Left lung (tissue), 14 donors: ENCODE measurements at places on chromosomes 3 and 15.

DNA sequence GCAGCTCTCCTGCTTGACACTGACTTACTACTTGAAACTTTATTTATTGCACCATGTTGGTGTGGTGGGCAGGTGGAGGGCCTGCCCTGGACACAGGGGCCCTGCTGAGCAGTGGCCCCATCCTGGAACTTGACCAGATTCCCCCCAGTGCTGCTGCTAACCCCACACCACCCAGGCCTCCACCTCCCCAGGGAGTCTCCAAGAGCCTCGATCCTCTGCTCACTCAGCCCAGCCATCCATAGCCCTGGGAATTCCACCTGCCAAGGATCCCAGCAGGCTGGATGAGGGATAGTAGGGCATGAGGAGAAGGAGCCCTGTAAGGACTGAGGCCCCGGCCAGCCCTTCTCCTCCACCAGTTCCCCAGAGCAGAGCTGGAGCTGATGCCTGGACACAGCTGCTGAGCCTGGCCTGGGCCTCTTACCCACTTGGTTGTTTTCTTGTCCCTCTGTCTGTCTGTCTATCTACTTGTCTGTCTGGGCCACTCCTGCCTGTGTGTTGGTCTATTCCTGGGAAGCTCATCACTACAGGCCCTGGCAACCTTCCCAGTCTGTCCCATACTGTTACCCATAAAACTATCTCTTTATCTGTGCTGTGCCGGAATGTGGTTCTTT, 2.8 kb downstream of the CHAC1 start:
- no peak for DNase-seq

- no peak for DNase-seq
Observed at GRCh38 chr15:86570738-86571137, 491.1 kb downstream of the AGBL1 start.

DNA sequence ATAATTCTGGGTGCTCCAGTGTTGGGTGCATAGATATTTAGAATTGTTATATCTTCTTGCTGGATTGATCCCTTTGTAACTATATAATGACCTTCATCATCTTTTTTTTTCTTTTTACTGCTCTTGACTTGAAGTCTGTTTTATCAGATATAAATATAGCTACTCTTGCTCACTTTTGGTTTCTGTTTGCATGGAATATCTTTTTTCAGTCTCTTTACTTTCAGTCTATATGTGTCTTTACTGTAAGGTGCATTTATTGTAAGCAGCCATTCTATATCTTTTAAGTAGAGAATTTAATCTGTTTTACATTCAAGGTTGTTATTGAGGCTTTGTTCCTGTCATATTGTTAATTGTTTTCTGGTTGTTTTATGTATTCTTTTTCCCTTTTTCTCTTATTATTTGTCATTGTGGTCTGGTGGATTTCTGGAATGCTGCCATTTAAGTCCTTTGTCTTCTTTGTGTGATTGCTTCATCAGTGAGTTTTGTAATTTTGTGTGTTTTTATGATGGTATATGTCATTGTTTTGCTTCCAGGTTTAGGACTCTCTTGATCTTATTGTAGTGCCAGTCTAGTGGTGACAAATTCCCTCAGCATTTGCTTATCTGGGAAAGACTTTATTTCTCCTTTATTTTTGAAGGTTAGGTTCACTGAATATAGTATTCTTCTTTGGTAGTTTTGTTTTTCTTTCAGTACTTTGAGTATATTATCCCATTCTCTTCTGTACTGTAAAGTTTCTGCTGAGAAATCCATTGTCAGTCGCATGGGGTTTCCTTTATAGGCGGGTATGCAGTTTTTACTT, 8.3 kb upstream of the PRR23C start:
- DNase-seq, result no peak

- no peak for DNase-seq
Observed at GRCh38 chr3:58422756-58423325, 10.8 kb downstream of the PDHB start.

- no peak for DNase-seq
Observed at GRCh38 chr15:88655800-88656488, 17.1 kb downstream of the ISG20 start.

DNA sequence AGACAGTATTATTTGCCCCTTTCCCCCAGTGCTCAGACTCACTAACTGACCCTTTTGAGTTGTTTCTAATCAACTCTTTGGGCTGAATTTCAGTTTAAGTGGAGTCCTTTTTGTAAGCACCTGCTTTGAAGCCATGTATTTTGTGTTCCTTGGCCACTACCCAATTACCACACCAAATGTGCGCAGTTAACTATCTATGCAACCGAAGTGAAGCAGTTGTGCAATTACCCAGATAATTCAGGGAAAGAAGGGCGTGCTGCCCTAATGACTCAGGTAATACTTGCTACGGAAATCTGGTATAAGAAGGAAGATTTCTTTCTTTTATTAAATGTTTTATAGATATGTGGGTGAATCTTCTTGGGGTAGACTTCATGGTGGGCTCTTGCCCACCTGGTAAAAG, 371.9 kb upstream of the TBL1XR1 start:
- no peak for DNase-seq

DNA sequence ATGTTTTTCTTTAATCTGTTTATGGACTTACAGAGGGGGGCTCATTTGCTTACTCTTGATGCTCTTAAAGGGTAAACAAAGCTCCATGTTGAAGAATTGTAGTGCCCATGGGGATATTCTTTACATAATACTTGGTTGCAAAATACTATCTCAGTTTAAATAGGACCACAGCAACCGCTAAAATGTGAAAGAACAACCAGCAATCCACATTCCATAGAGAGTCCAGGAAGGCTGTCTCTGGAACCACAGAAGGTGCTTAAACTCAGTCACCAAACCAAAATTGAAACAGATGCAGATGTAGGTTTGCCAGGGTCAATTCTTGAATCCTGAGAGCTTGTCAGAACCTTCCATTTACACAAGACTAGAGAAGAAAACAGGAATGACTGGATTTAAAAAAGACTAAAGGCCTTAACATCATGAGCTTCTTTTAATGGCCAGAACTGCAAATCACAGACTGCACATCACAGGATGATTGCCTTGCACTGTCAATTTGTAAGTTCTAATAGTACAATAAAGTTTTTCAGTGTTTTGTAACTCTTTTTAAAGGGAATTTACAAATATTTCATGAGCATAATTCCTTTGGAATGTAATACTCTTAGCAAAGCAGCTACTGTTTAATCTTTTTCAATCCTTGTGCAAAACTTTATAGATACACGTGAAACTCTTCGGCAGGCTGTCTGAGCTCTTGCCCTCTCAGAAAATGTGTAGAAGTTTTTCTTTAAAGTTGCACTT, 661.6 kb downstream of the SI start:
- DNase-seq, result no peak

- DNase-seq, result no peak
Observed at GRCh38 chr3:31240874-31241273, 291.9 kb upstream of the STT3B start.
